ENCODE measurements at places on chromosomes 3 and 15.
A peak's percentile ranks its signal among the peaks of the same experiment; 100 is the strongest.

DNA sequence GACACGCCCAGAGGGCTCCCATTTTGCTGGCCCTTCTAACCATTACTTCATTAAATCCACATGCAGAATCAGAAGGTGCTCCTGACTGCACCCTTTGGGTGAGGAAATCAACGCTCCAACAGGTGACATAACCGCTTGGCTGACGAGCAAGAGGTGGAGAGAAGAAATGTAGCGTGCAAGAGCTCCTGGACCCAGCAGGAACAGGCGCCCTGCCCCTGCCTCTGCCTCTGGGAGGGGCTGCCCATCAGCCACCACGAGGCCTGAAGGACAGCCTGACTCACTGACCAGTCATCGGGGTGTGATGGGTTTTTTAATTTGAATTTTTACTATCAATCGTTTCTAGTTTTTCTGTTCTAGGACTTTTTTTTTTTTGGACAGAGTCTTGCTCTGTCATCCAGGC lies 218.2 kb downstream of the ADAMTS17 start:
- no peak for DNase-seq

DNA sequence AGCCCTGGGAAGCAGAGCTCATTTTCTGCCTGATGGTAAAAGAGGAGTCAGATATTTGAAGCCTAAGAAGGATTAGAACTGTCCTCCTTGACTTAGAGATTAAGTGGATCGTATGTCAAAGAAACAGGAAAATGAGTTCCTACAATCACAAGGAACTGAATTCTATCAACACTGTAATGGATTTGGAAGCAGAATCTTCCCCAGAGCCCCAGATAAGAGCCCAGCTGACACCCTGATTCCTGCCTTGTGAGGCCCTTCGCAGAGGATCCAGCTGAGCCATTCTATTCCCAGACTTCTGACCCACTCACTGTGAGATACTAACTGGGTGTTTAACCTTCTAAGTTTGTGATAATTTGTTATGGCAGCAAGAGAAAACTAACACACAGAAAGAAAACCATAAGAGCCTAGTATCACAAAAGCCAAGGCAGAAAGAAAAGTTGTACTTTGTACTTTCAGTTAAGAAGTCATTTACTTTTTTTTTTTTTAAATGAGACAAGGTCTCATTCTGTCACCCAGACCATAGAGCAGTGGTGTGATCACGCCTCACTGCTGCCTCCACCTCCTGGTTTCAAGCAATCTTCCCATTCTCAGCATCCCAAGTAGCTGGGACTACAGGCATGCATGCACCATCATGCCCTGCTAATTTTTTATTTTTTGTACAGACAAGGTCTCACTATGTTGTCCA lies 61.1 kb upstream of the ZBTB20 start:
- DNase-seq, result no peak

DNA sequence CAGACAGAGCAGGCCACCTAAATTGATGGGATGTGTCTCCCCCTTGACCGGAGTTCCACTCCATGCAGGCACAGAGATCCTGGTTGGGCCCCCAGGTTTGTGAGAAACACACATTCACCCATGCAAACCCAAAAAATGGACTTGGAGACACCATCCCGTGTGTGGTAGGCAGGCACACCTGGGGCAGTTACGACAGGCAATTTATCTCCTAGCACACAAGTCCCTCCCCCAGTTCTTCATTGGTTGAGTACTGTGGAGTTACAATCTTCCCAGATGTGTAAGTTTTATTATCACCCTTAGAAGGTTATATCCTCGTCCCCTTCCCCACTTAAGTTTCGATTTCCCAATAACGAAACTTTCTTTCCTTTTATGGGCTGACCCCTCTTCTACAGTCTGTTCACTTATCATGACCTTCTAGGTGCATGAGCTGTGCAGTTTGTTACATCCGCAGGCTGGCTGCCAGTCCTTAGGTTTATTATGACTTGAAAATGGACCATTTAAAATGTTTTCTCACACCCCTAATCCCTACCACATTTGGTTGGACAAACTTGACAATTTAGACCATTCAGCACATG lies 27.3 kb downstream of the ARL8B start:
- no peak for DNase-seq

DNA sequence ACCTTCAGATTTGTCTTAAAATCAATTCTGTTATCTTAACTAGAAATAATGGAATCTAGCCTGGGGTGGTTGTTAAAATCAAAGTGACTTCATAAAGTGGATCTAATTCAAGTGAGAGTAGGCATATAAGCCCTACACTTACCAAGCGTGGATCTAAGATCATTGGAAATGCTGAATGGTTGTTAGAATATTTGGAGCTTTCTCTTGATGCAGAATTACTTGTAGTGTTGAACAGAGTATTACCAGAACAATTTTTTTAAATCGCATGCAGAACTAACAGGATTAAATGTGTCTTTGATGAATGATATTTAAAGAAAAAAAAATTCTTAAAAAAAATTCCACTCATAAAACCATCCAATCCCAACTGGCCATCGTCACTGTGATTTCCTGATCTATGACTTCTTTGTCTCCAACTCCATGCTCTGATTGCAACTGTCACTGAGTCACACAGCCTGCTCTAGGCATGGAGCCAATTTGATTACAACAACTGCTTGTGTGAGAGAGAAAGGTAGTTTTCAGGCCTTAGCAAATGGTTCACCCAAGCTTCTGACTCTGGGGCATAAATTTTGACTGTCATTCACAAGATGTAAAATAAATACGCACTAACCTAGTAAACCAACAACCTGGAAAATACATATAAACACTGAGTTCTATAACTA lies 25.9 kb upstream of the SPRED1 start:
- peak; percentile 93 for DNase-seq

DNA sequence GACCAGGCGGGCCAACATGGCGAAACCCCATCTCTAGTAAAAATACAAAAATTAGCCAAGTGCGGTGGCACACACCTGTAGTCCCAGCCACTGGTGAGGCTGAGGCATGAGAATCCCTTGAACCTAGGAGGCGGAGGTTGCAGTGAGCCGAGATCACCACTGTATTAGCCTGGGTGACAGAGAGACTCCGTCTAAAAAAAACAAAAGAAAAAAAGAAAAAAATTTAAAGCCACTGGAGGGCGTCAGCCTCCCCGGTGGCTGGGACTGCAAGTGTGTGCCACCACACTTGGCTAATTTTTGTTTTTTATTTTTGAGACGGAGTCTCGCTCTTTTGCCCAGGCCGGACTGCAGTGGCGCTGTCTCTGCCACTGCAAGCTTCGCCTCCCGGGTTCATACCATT lies 7.9 kb downstream of the RTF1 start:
- DNase-seq, result no peak
